ENCODE measurements at places on chromosomes 3 and 15. TPM values are rescaled to one million over a fixed set of nuclear protein-coding genes. Genes with fewer than 3 reads are reported as not detected.

The SERINC4 gene
- not detected for total RNA-seq

The KBTBD8 gene
- 8.6 TPM for total RNA-seq

The FES gene
- 9.7 TPM for total RNA-seq

The ROPN1 gene
- total RNA-seq = not detected

The IL17RD gene
- total RNA-seq = 0.72 TPM

The SLC28A1 gene
- not detected for total RNA-seq

The CCDC39 gene
- total RNA-seq = not detected

The ADGRG7 gene
- total RNA-seq = not detected

Data from IMR-90 (cell line).